ENCODE measurements at places on chromosomes 6 and 20.

DNA sequence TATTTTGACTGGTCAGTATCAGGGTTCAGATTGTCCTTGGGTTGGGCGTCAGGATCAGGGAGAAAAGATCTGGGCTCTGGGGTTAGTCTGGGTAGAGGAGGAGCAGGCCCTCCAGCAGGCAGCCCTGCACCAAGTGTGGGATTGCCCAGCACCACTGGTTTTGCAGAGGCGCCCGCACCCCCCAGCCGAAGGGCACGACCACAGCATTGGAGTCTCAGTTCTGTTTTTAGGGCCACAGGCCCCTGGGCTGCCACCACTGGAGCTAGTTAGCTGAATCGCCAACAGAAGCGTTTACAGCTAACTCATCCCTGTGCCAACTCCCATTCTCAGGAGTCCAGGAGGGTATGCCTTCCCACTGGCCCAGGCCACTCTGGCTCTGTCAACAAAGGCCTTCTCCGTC lies 84.2 kb downstream of the TCP11 start:
- no peak for DNase-seq

DNA sequence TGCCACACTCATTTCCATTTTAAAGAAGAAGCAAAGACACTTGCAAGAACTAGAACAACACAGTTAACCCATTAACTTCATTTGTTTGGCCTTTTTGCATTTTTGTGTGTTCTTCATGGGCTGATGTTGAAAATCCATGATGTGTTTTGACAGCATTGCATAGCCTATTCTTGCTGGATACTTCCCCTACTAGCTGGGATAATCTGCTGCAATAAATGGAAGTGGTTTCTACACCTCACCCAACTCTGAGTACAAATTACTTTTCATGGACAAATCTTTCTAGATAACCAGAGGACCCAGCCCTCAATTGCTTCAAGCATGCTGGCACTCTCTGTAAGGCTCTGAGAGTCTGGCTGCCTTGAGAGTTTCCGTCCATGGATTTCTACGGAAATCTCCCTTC lies 26.5 kb downstream of the CST9L start:
- DNase-seq: no peak

DNA sequence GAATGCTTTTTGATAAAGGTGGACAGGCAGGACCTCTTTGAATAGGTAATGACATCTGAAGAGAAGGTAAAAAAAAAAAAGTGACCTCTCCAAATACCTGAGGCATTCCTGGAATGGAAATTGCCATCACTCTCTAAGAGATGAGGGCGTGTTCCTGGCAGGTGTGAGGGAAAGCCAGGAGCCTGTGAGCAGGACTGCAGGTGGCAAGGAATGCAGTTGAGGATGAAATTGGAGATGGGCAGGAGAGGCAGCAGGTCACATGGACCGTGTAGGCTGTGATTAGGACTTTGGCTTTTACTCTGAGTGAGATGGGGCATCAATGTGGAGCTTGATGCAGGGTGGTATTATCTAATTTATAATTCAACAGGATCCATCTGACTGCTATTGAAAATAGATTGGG lies 227.4 kb downstream of the LRFN2 start:
- no peak for DNase-seq

GRCh38 chr20:48771542-48771941 lies 56.3 kb downstream of the PREX1 start:
- DNase-seq: no peak

GRCh38 chr6:163352011-163352685 lies 62.4 kb upstream of the QKI start:
- DNase-seq: no peak

DNA sequence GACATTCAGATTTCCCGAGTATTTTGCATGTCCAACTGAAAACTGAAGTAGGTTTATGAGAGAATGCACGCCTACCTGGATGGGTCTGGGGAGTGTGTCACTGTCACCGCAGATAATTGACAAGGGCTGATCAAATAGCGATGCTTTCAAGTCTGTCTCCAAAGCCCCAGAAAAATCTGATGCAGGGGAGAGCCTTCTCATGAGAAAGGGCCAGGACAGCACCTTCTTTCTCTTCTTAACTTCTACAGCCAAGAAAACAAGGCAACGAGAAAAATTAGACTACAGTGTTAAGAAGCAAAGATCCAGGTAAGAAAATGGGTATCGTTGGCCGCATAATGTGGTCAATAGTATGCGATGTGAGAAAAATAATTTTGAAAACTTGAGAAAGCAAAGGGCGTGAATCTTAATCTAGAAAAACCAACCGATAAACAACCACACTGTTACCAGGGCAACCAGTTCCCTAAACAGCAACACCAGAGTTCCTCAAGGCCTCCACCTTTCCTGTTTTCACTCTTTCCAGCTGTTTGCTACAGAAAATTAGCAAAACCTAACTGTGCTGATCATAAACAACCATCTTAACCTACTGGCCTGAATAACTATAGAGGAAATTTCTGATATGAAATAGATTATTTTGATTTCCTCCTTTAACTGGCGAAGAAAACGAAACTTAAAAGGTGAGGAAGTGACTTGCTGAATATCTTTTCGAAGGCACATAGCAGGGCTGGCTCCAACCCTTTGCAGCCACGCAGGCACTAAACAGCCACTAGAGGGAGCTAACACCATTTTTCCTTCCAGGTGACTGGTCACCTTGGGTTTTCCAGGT lies 2.6 kb downstream of the TAGAP start:
- DNase-seq: peak; percentile 86

- no peak for DNase-seq
Observed at GRCh38 chr6:97401533-97401932, 118.5 kb upstream of the MMS22L start.

- DNase-seq: peak; percentile 24
Observed at GRCh38 chr6:46781478-46782378, 11.5 kb upstream of the MEP1A start.

DNA sequence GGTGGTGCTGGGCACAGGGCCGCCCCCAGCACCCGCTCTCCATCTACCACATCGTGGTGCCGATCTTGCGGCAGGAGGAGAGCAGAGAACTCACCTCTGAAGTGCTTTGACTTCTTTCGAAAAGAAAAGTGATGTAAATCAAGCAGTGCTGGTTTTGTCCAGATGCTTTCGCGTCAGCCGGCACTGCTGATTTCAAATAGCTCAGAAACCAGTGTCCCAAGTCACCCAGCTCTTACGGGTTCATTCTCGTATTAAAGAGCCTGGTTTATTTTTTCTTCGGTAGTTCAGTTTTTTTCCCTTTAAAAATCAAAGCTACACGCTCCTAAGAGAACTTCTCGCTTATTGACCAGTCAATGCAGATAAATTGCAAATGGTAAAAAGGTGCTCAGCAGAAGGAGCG lies 32.1 kb downstream of the MYT1 start:
- DNase-seq: no peak

DNA sequence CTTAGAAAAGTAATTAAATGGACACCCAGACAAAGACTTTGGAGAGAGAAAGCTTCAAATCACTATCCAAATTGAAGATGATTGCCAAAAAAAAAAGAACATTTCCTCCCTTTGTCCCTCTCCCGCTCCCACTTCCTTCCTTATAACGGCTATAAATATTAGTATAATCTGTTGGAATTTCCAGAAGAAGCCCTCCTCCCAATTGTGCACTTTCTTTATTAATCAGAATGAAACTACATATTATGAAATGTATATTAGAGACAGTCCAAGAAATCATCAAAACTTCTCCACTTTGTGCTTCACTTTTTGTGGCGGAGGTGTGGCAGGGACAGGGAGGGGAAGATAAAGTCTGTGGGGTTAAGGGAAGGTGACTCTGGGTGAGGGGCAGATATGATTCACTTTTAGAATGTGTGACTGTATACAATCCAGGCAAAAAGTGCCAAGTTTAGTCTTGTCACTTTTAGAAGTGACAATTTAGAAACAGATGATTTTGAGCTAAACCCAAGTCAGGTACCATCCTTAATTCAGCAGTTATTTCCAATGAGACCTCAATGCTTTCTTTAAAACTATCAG lies 195.0 kb upstream of the MARCKS start:
- DNase-seq: no peak

- DNase-seq: no peak
Observed at GRCh38 chr20:38075161-38075998, 41.8 kb downstream of the RPRD1B start.

DNA sequence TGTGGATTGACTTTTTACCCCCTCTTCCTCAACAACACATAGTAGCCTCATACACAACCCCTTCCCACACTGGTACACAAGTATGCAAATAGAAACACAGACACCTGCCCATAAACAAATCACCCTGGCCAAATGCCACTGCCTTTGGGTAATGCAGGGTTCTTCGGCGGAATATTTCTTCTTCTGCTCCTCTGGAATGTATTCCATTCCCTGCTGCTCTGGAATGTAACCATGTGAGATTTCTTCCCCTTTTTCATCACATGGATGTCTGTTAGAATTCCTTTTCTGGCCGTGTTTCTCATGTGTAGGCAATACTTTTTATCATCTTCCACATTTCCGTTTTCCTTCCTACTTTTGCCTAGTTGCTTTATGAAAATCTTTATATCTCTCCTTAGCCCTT lies 76.1 kb upstream of the TPD52L1 start:
- DNase-seq: no peak

DNA sequence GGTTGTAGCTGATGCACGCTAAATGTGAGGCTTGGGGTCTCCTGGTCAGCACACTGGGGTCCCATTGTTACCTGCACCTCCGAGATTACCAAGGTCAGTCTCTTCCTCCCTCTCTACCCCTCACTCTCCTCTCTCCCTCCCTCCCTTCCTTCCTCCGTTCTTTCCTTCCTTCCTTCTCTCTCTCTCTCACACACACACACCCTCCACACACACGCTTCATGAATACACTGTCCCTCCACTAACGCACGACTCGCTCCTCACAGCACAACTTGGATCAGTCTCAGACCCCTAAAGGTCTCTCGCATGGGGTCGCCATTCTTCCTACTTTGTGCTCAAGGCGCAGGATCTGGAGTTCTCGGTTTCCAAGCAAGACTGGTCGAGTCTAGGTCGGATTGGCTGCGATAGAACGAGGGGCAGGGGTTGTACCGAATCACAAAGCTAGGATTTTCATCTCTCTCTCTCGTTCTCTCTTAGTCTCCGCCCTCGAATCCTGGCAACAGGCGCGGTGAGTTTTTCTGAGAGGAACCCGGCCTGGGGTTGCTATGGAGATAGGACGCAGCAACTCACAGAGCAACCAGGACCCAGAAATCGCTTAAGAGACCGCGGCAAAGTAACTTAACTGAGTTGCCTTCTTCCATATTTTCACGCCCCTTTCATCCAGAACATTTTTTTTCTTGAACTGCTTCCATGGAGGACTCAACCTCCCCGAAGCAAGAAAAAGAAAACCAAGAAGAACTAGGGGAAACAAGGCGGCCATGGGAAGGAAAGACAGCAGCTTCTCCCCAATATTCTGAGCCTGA lies at the start of gene RSPH4A:
RSPH4A (plus strand) TSS at position 543 of the 800 bp plus-strand sequence; CDS start at position 688, 145 bp downstream.
- peak; percentile 85 for DNase-seq

GRCh38 chr6:121614115-121614514 lies 178.7 kb downstream of the GJA1 start:
- no peak for DNase-seq

GRCh38 chr6:127933852-127934840 lies 33.3 kb upstream of the THEMIS start:
- DNase-seq: peak; percentile 69

GRCh38 chr20:52768694-52769093 lies 203.5 kb upstream of the TSHZ2 start:
- no peak for DNase-seq

GRCh38 chr20:57582432-57583288 lies 21.8 kb downstream of the PCK1 start:
- no peak for DNase-seq

DNA sequence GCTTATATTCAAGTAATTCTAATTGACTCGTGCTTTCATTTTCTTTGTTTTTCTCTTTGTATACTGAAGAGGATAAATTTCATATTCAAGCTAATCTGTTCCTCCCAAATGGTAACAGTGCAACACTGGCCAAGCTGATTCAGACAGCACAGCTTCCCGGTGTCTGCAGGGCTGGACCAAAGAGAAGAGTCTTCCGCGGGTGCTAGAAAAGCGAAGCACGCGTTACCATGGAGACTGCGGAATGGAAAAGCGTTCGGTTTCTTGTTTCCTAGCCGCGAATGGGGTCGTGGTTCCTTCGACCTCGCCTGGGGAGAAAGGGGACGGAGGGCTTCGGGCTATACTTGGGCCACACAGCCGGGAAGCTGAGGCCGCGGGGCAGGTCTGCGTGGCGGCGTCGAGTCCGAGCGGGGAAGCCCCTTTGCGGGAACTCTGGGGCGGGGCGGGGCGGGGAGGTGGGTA lies 6.2 kb upstream of the ZNF311 start:
- peak; percentile 62 for DNase-seq

DNA sequence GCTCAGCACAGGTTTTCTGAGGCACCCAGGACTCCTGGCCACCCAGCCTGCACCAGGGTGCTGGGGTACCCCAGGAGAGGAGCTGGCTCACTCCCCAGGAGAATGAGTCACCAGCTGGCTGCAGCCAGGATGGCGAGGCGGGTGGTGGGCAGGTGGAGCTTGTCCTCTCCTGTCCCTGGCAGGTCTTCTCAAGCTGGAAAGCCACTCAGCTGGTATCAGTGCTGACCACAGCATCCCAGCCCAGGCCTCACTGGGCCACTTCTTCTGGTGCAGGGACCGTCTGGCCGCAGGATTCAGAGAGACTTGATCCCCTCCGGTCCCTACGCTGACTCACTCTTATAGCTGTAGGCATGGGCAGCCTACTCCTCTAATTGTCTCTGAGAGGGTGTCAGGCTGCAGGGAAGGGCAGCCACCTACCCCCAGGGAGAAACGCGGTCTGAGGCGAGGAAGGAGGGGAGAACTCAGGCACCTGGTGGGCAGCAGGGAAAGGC lies 22.2 kb downstream of the TFEB start:
- DNase-seq: no peak

All from activated CD4-positive, alpha-beta memory T cell treated with anti-CD3 and anti-CD28 coated beads for 36 hours (primary cell).